ENCODE measurements at places on chromosomes 1 and 21. TPM values are rescaled to one million over a fixed set of nuclear protein-coding genes. Genes with fewer than 3 reads are reported as not detected.

RNU1-4 gene
- 5,589 TPM for total RNA-seq

COL9A2 gene
- 3.7 TPM for total RNA-seq

GRCh38 chr1:44040846-44041245, 9.6 kb upstream of the SLC6A9 start:
- DNase-seq, result no peak

- no peak for DNase-seq
Measured at GRCh38 chr1:224333309-224333926, 3.4 kb upstream of the NVL start.

DNA sequence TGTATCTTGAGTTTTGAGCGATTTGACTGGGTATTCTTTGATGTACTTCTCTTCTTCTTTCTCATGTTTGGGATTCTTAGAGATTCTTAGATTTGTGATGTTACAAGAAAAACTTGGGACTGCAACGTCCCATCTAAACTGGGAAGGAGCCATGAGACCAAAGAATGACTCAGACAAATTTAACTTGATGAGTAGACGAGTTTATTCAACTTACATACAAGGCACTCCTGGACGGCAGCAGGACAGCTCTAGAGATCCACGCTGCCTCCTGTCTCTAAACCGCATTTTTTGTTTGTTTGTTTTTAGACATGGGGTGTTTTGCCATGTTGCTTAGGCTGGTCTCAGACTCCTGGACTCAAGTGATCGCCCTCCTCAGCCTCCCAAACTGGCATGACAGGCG, 137.1 kb downstream of the PIK3R3 start:
- no peak for DNase-seq

DNA sequence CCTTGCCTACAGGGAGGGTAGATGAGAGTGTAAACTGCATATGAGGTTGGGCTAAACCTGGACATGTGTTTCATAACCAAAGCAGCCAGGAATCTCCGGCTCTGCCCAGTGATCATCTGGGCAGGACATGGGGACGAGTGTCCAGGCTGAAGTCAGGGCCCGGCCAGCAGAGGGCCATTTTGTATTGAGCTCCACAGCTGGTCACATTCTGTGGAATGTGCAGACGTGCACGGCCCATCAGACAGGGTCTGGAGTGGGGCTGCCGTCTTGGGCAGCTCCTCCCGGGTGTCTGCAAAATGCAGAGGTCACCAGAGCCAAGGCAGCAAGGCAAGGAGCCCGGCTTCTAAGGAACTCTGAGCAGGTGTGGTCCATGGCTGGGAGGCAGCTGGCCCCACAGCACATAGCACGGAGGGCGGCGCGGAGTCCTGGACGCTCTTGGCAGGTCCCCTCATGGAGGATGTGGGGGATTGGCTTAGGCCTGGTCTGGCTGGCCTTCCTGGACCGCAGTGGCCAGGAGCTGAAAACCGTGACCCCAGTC, 6.2 kb downstream of the LRRC3 start:
- no peak for DNase-seq
